Activated CD4-positive, alpha-beta T cell treated with anti-CD3 and anti-CD28 coated beads for 24 hours (primary cell): ENCODE measurements at places on chromosomes 11 and 22.

GRCh38 chr11:67290801-67291200, 1.7 kb downstream of the ANKRD13D start:
- no peak for DNase-seq

GRCh38 chr11:1571760-1572196, 293 bp downstream of the DUSP8 start:
- DNase-seq: no peak

DNA sequence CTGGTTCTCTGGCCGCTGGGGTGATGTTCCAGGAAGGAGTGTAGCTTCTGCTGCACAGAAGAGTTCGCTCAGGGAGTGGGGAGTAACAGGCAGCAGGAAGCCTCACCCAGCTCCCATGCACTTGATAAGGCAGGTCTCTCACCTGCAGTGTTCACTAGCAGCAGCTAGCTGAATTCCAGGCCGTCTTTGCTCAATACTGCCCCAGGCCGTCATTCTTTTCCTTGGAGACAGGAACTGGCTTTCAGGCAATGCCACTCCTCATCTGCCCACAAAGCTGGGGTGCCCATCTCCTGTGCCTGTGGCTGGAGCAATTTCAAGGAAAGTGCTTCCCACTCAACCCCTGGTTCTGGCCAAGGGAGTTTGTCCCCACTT, 66.1 kb downstream of the ARHGAP42 start:
- no peak for DNase-seq

DNA sequence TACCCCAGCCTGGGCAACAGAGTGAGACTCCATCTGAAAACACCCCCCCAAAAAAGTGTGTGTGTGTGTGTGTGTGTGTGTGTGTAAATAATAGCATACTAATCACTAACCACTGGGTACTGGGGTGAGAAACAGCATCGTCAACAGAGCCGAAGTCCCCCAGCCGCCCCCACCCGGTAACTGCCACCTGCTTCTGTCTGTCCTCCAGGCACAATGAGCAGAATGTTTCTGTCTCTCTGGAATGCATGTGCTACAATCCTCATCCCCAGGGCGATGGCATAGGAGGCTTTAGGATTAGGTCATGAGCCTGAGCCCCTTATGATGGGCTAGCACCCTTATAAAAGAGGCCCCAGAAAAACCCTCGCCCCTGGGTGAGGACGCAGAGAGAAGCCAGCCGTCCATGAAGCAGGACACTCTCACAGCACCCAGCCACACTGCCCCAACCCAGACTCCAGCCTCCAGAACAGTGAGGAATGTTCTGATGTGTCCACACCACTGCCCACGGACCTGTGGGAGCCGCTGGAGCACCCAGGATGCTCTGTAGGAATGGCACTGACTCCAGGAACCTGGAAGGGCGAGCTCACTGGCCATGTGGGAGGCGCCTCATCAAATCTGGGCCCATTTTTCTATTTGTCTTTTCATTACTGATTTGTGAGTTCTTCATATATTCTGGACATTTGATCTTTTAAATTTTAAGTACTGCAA, 9.9 kb downstream of the TTLL8 start:
- no peak for DNase-seq

GRCh38 chr11:21494946-21495345, 697.9 kb upstream of the ANO5 start:
- no peak for DNase-seq

DNA sequence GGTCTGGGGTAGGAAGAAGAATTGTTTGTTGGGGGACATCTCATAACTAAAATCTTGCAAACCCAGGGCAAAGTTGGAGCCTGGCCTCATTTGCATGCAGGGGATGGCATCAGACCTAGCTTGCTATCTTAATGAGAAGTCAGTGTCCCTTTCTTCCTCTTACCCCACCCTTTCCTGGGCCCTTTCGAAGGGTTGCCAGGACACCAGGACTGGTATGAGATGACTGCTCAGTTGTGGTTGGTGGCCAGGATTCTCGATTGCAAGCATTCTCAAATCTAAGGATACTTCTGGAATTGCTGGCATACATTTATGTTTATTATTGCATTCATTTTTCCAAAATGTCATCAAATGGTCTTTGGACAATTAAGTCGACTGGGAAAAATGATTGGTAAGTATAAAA, 131.0 kb downstream of the SLC1A2 start:
- no peak for DNase-seq

DNA sequence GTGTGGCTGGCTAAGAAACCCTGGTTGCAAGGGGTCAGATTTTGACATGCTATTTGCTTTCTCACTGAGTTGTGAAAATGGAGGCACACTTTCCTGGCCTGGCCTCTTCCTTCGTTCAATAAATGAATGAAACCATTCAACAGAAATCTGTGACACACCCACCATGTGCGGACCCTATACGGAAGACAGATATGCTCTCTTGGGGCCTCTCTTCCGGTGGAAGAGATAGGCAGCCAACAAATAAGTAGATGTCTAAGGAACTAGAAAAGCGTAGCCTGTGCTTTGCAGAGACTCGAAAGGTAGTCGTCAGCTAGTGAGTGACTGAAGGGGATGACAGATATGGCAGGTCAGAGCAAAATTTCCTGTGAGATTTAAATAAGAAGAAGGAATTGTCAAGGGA, 5.3 kb downstream of the KCNQ1OT1 start:
- no peak for DNase-seq

DNA sequence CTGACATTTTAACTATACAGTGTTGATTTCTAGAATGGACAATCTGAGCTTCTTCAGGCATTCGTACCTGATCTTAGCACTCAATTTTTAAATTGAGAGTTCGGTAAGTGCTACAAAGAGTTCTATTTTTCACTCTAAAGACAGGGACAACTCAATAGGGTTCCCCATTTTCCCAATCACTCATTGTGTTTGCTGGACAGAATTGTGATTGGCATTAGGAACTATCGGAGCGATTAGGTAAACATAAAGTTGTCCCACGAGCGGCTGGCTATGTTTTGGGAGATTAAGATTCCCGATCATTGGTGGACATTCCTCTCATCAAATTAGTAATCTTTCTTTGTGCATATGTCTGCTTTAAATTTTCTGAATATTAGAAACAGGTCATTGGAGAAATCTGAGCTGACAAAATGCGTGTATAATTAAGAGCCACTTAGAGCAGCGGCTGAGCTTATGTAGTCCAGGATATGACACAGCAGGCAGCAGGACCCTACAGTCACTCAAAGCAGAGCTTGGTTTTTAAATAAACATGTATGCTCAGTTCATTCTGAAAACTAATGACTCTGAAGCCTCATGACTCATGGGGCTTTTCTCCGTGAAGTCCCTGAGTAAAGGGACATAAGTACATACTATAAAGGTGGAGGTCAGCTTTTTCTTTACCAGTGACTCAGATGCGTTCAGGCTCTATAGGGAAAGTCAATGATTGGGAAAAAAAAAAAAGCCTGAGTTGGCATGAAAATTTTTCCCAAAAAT, 109.4 kb downstream of the GRIA4 start:
- no peak for DNase-seq

DNA sequence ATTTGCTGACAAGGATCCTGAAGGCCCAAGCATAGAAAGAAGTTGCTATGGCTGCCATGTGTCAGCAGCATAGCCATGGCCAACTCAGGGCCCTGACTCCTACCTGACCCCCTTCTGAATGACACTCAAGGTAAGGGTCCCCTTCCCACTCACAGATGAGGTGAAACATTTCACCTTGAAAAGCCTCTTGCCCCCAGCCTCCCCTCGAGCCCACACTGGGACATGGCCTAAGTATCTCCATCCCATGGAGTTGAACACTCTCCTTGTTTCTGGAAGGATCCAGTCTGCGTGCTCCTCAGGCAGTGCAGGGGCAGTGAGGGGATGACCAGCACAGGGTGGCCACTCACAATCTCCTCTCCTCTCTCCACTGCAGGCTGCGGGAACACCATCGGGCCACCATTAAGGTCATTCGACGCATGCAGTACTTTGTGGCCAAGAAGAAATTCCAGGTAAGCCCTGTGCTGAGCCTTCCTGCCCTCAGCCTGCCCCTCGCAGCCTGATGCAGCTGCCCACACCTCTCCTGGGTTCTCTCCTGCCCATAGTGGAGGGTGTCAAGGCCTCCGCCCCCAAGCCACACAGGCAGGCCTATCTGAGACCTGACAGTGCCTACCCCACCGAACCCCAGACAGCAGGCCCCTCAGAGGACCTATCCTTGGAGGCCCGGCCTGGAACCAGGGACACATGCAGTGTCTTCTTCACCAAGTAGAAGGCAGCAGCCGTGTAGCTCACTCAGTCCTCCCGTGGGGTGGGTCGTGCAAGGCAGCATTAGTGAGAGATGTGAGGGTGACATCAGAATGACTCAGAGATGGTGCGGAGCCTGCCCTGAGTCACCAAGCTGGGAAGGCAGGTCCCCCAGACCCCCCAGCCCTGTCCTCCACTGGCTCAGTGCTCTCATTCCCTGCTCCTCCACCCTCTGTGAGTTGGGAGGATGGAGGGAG, 68.9 kb upstream of the KCNQ1OT1 start:
- DNase-seq: no peak

DNA sequence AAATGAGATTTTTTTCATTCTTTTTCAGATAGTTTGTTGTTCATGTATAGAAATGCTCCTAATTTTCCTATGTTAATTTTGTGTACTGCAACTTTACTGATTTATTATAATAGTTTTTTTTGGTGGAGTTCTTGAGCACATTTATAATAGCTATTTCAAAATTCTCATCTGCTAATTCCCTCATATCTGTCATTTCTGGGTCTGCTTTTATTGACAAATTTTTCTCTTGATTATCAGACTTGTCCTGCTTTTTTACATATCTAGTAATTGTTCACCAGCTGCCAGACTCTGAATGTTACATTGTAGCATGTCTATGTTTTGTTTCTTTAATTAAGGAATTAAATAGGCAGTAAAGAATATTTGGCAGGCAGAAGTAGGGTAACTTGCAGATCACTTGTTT, 60.9 kb upstream of the PARVA start:
- DNase-seq: no peak

- DNase-seq: no peak
Observed at GRCh38 chr11:109644152-109644551, 222.2 kb downstream of the C11orf87 start.

GRCh38 chr11:72996959-72997358, 145.2 kb downstream of the FCHSD2 start:
- DNase-seq: no peak
